ENCODE measurements at places on chromosomes 4 and X.

- DNase-seq, result no peak
These were observed 45.4 kb downstream of the CEP135 start for GRCh38 chr4:55993994-55994663.

DNA sequence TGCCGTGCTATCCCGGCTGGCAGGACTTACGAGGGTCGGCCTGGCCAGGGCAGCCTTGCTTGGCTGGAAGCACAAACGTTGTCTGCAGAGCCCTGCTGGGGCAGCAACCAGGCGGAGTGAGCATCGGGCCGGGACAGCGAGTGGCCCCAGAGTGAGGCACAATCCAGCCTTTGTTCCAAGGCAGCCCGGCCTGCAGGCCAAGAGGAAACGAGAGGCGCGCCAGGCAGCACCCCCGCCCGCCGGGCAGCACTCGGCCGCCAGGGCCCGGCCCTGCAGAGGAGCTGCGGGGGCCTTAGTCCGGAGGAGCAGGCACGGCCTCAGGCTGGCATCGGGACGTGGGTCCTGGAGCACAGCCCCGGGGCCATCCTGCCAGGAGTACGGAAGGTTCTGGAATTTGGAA, 24.1 kb downstream of the FGFRL1 start:
- no peak for DNase-seq

DNA sequence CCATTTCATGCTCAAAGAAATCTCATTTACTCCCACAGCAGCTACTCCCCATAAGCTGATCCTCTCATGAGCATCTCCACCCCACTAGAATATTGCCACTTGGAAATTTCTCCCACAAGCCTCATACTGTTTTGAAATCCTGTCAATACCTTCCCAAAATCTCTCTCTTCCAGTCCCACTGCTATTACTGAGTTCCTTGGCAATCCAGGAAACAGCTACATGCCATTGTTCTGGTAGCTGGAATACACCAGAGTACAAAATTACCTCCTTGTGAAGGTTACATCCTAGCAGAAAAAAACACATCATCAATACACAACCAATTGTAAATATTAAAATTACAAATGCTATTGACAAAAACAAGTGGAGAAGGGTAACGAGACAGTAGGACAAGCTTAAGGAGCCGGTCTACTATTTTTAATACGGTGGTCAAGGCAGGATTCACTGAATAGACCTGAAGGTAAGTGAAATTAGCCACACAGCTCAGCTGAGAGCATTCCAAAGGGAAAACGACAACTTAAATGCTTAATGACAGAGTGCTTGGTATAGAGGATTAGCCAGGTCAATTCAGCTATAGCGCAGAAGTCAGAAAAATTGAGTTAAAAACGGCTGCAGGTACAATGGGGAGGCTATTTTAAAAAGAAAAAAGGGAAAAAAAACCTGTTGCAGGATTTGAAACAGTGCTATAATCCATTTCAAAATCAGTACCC, 6.4 kb downstream of the RPL9 start:
- DNase-seq, result no peak

GRCh38 chr4:75696581-75696980, 23.4 kb upstream of the G3BP2 start:
- DNase-seq, result no peak

- DNase-seq, result no peak
These were observed 48.3 kb upstream of the GUCY1A1 start for GRCh38 chr4:155618183-155618838.

GRCh38 chrX:44891642-44892041, 18.7 kb downstream of the KDM6A start:
- DNase-seq, result no peak

GRCh38 chrX:3271834-3272186, 74.6 kb downstream of the MXRA5 start:
- no peak for DNase-seq

DNA sequence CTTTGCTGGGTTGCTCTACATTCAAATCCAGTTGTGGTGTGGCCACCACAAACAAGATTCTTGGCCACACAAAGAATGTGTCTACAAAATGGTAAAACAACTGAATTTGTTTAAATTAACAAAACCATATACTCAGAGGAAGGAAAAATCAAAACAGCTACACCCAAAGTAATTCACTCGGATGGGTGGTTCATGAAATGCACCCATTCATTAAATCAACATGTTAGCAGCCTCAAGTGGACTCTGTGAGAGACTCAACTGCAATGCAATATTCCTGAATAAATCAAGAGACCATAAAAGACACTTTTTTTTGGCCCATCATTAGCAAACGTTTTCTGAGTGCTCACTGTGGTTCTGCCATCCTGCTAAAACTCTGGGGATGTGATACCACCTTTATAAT, 11.2 kb upstream of the AMELX start:
- DNase-seq, result no peak

- no peak for DNase-seq
These were observed 27.6 kb downstream of the CYLC1 start for GRCh38 chrX:83888585-83888984.

DNA sequence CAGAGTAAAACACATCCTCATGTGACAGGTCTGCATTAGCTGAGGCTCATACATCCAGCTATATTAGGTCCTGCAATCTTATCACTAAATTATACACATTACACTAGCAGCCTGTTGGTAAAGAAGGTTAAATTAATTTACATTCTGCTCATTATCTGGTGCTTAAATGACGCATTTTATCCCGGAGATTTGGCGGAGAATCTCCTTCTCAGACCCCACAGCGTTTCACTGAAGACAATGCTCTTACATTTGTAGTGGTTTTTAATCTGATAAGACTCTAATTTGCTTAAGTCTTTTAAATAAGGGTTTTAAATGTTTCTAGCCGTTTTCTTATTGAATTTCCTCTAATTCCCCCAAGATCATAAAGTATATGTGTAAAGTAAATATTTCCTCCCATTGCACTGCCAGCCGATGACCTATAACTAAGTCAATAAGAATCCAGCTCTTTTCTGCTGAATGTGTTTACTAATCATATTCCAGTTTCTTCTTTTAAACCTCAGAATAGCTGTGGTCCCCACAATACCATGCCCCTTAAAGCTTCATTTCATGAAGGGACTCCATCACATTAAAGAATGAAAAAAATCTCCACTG, 2.1 kb upstream of the PITX2 start:
- no peak for DNase-seq

- DNase-seq, result no peak
These were observed 291 bp upstream of the NBDY start for GRCh38 chrX:56728752-56729151.

DNA sequence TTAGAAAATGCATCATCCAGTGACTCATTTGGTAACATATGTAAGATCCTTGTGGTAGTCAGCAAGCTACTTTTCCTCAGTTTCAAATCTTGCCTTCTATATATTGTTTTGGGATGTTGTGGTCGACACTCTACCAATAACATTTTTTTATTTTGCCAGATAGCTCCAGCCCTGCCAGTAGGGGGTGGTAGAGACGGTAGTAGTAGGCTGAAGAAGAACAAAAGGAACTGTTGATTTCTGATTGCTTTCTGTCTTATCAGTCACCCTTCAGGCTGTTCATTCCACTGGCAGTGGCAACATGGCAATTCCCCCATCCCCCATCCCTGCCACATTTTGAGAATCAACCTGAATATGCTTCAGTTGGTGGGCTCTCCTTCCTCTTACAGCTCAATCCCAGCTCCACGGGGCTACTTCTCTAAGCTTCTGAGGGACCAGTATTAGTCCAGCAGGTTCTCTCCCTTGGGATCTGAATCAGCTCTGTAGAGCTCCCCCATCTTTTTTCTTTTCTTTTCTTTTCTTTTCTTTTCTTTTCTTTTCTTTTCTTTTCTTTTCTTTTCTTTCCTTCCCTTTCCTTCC, 171.5 kb upstream of the VEGFC start:
- DNase-seq, result peak; percentile 53

- no peak for DNase-seq
These were observed 112.8 kb upstream of the H2AZ1 start for GRCh38 chr4:100062921-100063320.

DNA sequence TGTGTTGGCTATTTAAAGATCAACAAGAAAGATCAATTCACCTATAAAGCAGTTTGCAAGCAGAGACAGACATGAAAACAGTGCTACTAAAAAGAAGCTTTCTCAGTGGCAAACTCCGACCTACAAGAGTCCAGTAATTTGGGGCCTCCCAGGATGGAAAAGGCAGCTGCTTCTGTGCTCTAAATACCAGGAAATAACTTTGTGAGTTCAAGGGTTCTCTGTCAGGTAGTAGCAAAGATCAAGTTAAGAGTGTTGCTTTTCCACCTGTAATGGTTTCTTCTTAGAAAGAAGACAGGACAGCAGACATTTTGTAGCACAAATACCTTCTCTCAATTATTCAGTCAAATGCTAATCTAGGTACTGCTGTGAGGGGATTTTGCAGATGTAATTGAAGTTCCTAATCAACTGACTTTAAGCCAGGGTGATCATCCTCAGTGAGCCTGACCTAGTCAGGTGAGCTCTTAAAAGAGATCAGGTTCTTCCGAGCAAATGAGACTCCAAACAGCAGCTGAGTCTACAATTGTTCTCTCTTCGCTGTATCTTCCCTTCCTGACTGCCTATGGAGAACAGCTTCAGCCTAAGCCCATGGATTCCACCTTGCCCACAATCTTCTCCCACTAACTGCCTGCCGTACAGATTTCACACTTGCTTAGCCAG, 13.5 kb downstream of the ANKRD17 start:
- DNase-seq, result no peak

- DNase-seq, result no peak
These were observed 250.0 kb upstream of the SLC7A11 start for GRCh38 chr4:138492176-138492575.

DNA sequence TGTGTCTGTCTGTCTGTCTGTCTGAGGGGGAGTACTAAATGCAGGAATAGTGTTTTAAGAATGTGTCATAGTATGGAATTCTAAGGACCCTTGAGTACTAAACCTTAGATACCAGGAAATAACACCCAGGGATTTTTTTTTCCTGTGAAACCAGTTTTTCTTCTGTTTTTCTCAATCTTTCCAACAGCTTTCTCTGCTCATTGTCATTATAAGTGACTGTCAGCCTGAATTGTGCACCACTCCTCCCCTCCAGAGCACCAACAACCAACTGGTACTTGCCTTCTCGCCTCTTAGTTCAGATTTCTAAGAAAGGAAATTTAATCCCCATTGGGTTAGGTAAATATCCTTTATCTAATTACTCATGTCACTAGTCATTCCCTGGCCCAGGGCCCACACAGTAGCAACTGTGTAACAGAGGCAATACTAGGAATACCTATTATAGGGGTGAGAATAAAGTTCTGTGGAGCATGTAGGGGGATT, 320.6 kb downstream of the ADGRL3 start:
- DNase-seq, result no peak

DNA sequence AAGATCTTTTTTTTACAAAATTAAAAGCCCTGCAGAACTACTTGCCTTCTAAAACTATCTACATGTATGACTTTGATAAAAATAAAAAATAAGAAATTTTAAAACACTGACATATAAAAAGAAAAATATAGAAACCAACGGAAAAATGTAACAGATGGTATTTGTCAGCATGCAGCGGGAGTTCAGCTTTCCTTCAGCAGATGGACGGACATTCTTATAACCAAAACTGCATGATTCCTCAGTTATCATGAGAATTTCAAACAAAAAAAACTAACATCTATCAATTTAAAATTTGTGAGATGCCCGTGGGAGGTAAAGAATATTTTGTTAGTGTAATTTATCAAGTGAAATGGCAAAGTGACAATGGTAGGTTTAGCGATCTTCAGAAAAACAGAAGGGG, 23.2 kb downstream of the RWDD4 start:
- DNase-seq, result no peak

- DNase-seq, result no peak
These were observed 269.2 kb downstream of the TRIML1 start for GRCh38 chr4:188408244-188409030.

DNA sequence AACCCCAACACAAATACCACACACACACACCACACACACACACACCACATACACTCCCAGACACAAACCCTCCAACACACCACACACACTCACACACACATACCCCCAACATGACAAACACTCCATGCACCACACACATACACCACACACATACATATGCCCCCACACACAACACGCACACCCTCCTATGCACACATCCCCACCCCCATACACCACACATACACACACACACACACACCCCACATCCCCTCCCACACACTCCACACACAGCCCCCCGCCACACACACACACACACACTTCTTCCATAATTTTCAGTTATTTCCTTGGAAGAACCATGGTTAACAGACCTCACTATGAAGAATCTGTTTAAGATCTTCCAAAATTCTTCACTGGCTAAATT, 173.5 kb upstream of the KCNIP4 start:
- DNase-seq, result no peak

DNA sequence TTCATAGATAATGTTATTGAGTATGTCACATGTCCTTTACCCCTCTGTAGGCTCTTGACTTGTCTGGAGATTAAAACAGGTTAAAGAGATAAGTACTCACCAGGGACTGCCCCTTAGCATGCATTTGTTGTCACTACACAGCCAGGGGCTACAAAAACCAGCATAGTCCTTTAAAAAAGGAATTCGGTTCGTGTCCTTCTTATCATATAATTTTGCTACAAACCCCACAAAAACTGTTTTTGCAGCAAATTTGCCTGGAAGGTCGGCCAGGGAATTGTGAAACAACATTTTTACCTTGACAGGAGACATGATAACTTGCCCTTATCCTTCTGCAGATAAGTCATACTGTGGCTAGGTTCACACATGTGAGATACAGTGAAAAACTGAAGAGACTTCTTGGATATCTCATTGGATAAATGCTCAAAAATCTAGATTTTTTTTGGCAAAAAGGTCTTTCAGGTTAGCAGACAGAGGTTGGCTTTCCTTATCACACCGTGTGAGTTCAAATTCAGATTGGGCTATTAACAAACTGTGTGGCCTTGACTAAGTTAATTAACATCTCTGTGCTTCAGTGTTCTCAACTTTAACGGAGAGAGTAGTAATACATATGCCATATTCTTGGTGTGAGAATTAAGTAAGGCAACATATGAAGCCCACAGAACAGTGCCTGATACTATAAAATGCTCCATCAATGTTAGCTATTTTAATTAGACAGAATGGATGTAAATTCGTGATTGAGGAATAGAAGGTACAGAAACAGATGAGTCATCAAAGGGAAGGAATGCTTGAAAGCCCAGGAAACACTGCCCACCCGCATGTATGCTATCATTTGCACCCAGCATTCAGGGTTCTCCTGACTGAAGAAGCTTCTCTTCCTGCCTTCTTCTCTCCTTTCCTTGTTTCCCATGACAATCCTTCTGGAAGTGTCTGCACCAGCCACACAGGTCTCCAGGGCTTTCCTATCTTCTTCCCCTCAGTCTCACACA, 30.0 kb downstream of the FAM9C start:
- no peak for DNase-seq

GRCh38 chr4:76977736-76978350, 28.3 kb downstream of the SEPTIN11 start:
- no peak for DNase-seq

- no peak for DNase-seq
These were observed 162.1 kb upstream of the EMCN start for GRCh38 chr4:100679926-100680325.

- no peak for DNase-seq
These were observed 11.6 kb upstream of the ARHGAP36 start for GRCh38 chrX:131046596-131046995.

- DNase-seq, result no peak
These were observed 292.5 kb downstream of the USP46 start for GRCh38 chr4:52366621-52367020.

Data from H9 (cell line).